ENCODE measurements at places on chromosomes 2 and 18.

DNA sequence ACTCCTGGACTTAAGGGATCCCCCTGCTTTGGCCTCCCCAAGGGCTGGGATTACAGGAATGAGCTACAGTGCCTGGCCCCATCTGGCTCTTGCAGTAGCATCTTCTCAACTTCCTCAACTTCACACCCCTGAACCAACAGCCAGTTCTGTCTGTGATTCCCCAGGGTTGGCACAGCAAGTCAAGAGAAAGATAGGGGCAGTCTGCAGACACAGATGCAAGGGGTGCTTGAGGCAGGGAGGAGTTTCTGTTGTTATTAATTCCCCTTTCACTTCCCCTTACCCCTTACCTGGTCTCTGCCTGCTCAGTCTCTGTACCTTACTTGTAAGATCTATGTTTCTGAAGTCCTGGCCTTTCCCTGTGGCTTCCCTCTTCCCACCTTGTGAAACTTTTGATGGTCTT is 54.1 kb upstream of the MEX3C start:
- DNase-seq, result no peak

- DNase-seq, result no peak
Measured at GRCh38 chr2:206023183-206023582, 62.8 kb downstream of the INO80D start.

GRCh38 chr2:224008702-224009261 is 30.3 kb downstream of the SERPINE2 start:
- DNase-seq, result no peak

DNA sequence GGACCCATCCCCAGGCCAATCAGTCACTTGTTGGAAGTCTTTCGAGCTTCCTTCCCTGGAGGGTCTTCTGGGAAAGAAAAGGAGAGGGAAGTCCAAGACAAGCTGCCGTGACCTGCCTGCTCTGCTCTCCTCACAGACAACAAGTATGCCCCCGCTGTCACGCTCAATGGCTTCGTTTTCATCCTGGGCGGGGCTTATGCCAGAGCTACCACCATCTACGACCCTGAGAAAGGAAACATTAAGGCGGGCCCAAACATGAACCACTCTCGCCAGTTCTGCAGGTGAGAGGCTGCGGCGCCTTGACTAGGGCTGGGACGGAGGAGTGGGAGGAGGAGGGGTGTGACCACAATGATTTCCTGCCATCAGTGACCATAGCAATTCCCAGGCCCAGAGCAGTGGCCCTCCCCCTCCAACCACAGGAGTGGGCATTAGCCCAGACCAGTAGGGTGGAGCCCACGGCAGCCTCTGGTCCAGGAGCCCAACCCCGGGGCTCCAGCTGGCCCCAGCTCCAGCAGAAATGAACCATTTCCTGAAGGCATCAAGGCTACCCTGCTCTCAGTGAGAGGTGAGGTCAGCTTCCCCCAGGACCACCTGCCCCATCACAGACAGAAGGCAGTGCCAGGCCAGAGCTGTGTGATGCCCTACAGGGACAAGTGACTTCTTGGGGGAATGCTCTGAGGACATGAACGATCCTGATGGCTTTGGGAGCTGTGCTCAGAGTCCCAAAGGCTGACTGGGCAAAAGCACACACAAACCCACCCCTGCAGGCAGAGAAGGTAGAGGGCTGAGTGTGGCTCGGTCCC is 223.1 kb downstream of the ATAD2B start:
- DNase-seq, result no peak

GRCh38 chr18:76491776-76492668 is 3.0 kb downstream of the ZNF516 start:
- no peak for DNase-seq

GRCh38 chr2:79972661-79973060 is 331.9 kb downstream of the LRRTM1 start:
- no peak for DNase-seq
